ENCODE measurements at places on chromosomes 6 and 20.

GRCh38 chr6:85576476-85576875 lies 17.2 kb downstream of the SNX14 start:
- no peak for DNase-seq

- DNase-seq, result no peak
These were observed 23.5 kb downstream of the RUNX2 start for GRCh38 chr6:45351667-45352066.

- peak; percentile 83 for DNase-seq
These were observed 11.5 kb upstream of the DSTN start for GRCh38 chr20:17558154-17558940.

GRCh38 chr6:147204060-147204785 lies at the start of gene STXBP5:
Gene STXBP5 (plus strand): TSS chr6:147204417. CDS start chr6:147204533, 116 bp downstream.
- no peak for DNase-seq

DNA sequence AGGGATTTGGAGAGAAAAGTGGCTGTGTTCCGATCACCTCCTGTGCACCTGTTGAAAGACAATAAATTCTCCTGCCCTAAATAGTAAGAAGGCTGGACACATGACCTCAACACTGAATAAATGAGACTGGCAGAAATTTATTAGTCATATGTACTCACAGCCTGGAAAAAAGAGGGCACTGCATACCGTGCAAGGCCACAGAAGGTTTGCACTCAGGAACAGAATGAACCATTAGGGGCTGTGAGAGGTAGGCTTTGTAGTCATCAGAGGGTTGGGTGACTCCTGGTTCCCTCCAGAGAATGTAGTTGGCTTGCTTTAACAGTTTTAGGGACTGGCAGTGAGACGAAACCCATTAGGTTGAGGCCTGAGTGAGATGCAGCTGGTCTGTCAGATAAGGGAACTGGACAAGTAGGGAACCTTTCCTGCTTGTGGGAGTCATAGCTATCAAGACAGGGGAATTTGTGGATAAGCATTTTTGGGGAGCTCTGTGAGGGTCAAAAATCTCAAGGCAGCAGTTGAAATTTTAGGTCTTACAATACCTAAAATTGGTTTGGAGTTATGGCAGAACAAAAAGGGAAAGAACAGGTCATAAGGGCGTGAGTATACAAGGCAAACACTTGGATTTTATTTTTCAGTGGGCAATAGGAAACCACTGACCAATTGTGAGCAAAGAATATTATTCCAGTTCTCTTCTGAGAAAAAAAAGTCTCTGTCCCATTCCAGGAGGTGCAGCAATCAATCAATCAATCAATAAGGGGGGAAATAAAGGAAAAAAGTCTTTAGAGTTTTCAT lies 67.9 kb upstream of the BTN3A2 start:
- DNase-seq, result no peak

- DNase-seq, result no peak
These were observed 454.1 kb downstream of the C6orf118 start for GRCh38 chr6:164855281-164855680.

Data from AG09319 (cell line).